ENCODE measurements at places on chromosomes 11 and 22.

DNA sequence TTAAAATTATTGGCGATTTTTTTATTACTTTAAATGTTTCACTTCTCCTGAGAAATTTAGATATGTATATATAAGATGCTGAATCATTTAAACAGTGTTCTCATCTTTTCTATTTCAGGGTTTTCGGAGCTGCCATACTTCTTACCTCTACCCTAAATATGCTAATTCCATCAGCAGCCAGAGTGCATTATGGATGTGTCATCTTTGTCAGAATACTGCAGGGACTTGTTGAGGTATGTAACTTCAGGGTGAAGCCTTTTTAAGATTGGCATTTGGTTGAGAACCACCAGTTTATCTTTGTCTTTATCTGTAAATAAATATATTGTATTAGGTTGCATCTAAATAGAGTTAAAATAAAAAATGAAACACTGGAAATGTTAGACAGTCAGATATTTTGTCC lies 21.1 kb downstream of the SLC17A6 start:
- no peak for DNase-seq

GRCh38 chr22:39967103-39967829 lies 7.1 kb downstream of the TMA7B start:
- DNase-seq, result no peak

GRCh38 chr22:29484642-29485041 lies 4.6 kb downstream of the NEFH start:
- DNase-seq, result no peak

DNA sequence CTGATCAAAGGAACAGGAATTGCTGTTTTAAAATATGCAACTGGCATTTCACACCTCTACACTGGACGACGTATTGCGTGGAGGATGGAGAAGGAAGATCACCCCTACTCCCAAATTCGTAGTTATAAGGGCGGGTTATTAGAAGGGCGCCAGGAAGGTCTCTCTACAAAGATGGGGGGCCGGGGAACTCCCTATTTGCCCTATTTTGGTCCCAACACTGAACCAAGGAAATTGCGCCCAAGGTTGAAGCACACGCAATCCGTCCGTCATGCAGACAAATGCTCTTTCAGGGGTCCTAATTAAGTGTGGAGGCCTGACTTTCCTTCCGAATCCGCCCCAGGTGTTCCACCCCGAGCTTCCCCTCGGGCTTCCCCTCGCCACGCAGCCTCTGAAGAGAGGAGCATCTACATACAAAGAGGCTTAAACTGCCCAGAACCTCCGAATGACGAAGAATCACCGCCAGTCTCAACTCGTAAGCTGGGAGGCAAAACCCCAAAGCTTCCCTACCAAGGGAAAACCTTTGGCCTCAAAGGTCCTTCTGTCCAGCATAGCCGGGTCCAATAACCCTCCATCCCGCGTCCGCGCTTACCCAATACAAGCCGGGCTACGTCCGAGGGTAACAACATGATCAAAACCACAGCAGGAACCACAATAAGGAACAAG lies 396 bp downstream of the NPAT start:
- no peak for DNase-seq

DNA sequence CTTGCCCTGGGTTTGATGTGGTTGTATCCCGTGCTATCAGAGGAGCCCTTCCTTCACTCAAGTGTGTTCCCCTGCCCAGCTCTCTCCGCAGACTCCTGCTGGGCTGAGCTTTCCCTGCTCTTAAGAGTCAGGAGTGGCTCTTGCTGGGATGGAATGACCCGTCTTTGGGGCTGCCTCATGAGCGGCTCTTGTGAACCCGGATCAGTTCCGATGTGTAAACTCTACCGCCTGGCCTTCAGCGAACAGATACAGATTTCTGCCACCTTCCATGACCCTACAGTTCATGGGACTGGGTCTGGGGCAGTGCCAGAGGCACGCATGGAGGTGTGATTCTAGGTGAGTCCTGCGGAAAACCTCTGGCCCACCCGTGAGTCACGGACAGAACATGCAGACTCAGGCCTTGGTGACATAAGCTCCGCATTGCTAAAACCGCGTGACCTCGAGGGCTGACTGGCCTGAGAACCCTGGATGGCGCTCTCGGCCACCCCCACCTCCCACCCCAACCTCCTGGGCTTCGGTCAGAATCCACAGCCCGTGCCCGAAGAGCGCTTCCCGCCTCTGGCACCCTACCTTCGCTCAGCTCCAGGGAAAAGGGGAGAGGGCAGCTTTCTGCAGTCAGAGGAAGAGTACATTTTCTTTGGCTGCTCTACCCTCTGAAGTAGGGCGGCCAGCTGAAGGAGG lies 1.3 kb upstream of the ZBTB16 start:
- DNase-seq, result no peak

DNA sequence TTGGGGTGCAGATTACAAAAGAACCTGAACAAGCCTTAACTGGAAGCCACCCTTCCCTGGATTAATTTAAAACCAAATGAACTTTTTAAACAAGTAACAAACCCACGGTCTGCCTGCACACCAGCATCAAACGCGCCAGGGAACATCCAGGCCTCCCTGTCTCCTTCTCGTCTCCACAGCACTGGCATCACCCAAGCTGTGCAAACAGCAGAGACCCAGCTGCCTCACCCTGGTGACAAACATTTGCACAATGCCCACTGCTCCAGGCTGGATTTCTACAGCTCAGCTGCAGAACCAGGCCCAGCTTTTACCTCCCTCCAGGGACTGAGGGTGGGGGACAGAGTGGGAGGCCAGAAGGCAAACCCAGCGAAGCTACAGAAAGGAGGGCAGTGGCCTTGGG lies 7.0 kb downstream of the RPL3 start:
- DNase-seq, result no peak
